PC-9 (cell line): ENCODE measurements at places on chromosomes 2 and 18. TPM values are rescaled to one million over a fixed set of nuclear protein-coding genes. Genes with fewer than 3 reads are reported as not detected.
A peak's percentile ranks its signal among the peaks of the same experiment; 100 is the strongest.

GRCh38 chr2:112957511-112957910 is 20.3 kb upstream of the IL36G start:
- H3K27me3 ChIP-seq, result no peaks in the 10 kb centered on the region
- DNase-seq, result no peak
- no peak overlapping the region for H3K4me3 ChIP-seq
- H3K27ac ChIP-seq, result no peak overlapping the region
- no peaks in the 10 kb centered on the region for H3K36me3 ChIP-seq
- H3K4me1 ChIP-seq, result peaks cover 7% of the 10 kb centered on the region; the same call in 1 of the 2 replicates

- H3K36me3 ChIP-seq, result no peaks in the 10 kb centered on the region
- no peak overlapping the region for H3K27ac ChIP-seq
- DNase-seq, result no peak
- no peaks in the 10 kb centered on the region for H3K4me1 ChIP-seq
Measured at GRCh38 chr18:72091369-72091768, 452.8 kb downstream of the CBLN2 start.

The C2orf15 gene
- 16.9 and 18.0 TPM in 2 replicates for total RNA-seq

DNA sequence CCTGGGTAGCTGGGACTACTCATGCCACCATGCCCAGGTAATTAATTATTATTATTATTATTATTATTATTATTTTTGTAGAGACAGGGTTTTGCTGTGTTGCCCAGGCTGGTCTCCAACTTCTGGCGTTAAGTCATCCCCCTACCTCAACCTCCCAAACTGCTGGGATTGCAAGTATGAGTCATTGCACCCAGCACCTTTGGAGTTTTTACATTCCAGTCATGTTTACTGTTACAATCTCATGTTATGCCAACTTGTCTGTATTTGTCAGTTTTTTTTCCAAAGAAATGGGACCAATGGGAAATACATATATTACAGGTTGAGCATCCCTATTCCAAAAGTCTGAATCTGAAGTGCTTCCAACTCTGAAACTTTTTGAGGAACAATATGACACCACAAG is 903.8 kb downstream of the SLC4A3 start:
- DNase-seq, result no peak
- no peaks in the 10 kb centered on the region for H3K27me3 ChIP-seq
- 0 out of 2 replicates have a peak, but pooled peaks cover 9% of the 10 kb centered on the region for H3K36me3 ChIP-seq
- no peak overlapping the region for H3K27ac ChIP-seq
- H3K4me3 ChIP-seq, result no peak overlapping the region

DNA sequence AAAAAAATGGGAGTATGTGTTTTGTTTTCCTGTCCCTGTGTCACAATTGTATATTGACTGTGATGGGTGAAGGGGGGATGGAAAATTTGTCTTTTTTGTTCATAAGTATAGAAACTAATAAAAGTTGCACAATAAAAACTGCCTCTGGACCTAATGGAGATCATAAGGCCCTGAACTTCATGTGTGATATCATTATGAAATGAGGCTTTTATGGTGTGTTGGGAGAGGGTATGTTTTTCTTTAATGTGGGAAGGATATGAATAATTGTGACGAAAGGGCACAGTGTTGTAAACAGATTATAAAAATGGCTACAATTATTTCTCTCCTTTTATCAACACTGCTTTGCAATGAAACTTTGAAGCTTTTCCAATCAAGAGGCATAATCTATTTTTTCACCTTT is 1889.3 kb upstream of the CELF4 start:
- no peaks in the 10 kb centered on the region for H3K27me3 ChIP-seq
- H3K27ac ChIP-seq, result no peak overlapping the region
- DNase-seq, result no peak
- H3K36me3 ChIP-seq, result no peaks in the 10 kb centered on the region
- no peaks in the 10 kb centered on the region for H3K4me1 ChIP-seq
- no peak overlapping the region for H3K4me3 ChIP-seq

GRCh38 chr2:197292619-197293018 is 18.0 kb downstream of the ANKRD44 start:
- no peak overlapping the region for H3K27ac ChIP-seq
- no peak overlapping the region for H3K4me3 ChIP-seq
- no peaks in the 10 kb centered on the region for H3K27me3 ChIP-seq
- H3K36me3 ChIP-seq, result no peaks in the 10 kb centered on the region
- DNase-seq, result no peak

GRCh38 chr18:24974431-24974830 is 377.5 kb downstream of the ZNF521 start:
- no peaks in the 10 kb centered on the region for H3K36me3 ChIP-seq
- H3K27ac ChIP-seq, result no peak overlapping the region
- H3K4me1 ChIP-seq, result no peaks in the 10 kb centered on the region

DNA sequence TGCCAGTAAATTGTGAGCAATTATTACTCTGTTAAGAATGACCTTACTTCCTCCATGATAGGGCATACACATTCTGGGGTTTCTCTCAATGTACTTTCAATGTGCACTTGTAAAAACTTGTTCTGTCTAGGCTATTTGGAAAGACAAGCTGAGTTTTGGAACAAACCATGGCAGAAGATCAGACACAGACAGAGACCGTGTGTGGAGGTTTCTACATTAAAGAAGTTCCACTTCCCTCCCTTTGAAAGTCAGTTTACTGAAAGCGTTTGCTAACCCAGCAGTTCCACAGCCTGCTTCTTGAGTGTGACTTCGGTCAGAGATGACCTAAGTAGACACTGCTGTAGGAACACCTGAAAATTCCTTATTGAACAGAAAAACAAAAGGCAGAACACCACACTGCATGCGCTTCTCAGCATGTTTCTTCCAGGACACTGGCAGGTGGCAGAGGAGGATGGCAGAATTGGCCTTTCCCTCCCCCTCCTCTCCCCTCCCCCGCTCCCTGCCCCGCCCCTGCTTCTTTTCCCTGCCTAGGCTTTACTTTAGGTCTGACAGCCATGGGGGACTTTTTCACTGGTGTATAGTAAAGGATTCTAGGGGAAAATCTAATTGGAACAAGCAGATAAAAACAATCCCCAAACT is 109.8 kb downstream of the NOL10 start:
- peaks cover 34% of the 10 kb centered on the region for H3K4me1 ChIP-seq
- H3K27ac ChIP-seq, result no peak overlapping the region
- peaks cover 21% of the 10 kb centered on the region for H3K36me3 ChIP-seq
- no peak overlapping the region for H3K4me3 ChIP-seq

The CCDC102B gene
- total RNA-seq, result 1.9 and 2.3 TPM in 2 replicates

DNA sequence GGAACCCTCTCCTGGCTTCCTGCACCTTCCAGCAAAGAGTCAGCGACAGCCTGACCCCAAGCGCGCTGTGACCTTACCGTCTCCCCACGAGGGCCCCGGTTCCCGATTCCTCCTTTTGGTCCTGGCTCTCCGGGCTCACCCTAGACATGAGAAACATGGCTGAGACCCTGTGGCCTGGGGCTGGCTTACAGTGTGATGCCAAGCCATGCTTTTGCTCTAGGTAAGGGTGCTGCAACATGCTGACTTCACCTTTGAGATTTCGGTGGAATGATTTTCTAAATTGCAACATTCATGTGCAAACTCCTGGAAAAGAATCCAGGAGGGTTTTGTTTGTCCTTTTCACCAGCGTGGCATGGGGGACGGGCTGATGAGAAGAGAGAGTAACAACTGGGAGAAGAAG is 63.9 kb downstream of the COL6A3 start:
- H3K27me3 ChIP-seq, result peaks cover 68% of the 10 kb centered on the region
- no peaks in the 10 kb centered on the region for H3K4me1 ChIP-seq
- DNase-seq, result no peak
- no peaks in the 10 kb centered on the region for H3K36me3 ChIP-seq
- H3K4me3 ChIP-seq, result no peak overlapping the region
- H3K27ac ChIP-seq, result no peak overlapping the region

GRCh38 chr2:142862299-142862698 is 15.2 kb upstream of the KYNU start:
- H3K36me3 ChIP-seq, result no peaks in the 10 kb centered on the region
- no peak overlapping the region for H3K4me3 ChIP-seq
- H3K27me3 ChIP-seq, result no peaks in the 10 kb centered on the region
- H3K4me1 ChIP-seq, result peaks cover 43% of the 10 kb centered on the region
- H3K27ac ChIP-seq, result no peak overlapping the region
- DNase-seq, result no peak

- H3K36me3 ChIP-seq, result peaks cover 7% of the 10 kb centered on the region
- H3K27ac ChIP-seq, result no peak overlapping the region
- H3K4me1 ChIP-seq, result peaks cover 18% of the 10 kb centered on the region
- H3K27me3 ChIP-seq, result no peaks in the 10 kb centered on the region
Measured at GRCh38 chr2:191385416-191386160, 140.4 kb downstream of the MYO1B start.

DNA sequence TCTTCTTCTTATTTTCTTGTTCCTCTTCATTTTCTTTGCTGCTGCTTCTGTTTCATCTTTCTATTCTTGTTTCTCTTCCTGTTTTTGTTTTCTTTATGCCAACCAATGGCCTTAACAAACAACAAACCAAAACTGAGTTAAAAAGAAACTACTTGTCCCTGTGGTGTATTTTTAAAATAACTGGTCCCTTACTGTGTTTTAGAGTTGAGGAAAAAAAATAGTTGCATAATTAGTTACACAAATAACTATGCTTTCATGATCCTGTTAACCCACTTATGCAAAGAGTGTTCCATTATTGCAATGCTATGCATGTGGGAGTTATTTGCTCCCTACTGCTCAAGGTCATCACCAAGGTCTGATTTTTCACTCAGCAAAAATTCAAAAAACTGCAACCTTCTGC is 39.5 kb upstream of the IMP4 start:
- no peaks in the 10 kb centered on the region for H3K4me1 ChIP-seq
- H3K36me3 ChIP-seq, result no peaks in the 10 kb centered on the region
- peaks cover 85% of the 10 kb centered on the region for H3K27me3 ChIP-seq
- H3K27ac ChIP-seq, result no peak overlapping the region
- no peak for DNase-seq

The SPP2 gene
- not detected in 2 replicates for total RNA-seq

The RASGRP3 gene
- 0.10 and 0.72 TPM in 2 replicates for total RNA-seq

The IL1F10 gene
- not detected in 2 replicates for total RNA-seq

DNA sequence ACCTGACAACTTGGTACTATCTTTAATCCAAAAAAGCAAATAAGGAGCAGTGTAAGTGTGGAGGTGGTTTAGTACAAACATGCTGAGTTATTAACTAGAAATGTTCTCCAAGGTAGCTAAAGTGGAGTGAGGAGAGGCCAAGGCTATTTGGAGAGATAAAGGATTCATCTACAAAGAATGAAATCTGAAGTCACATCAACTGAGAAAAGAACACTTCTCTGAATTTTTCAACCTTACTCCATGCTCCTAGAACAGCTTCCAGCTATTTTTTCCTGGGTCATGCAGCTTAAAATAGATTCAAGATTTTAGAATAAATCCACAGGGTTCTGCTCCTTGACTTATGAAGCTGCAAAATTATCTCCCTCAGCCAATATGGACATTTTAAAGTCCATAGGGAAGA is 18.7 kb downstream of the IMMT start:
- no peak for DNase-seq
- no peaks in the 10 kb centered on the region for H3K27me3 ChIP-seq
- H3K4me1 ChIP-seq, result no peaks in the 10 kb centered on the region
- peaks cover 40% of the 10 kb centered on the region for H3K36me3 ChIP-seq
- H3K4me3 ChIP-seq, result no peak overlapping the region

The L3MBTL4 gene
- total RNA-seq, result not detected in 2 replicates

DNA sequence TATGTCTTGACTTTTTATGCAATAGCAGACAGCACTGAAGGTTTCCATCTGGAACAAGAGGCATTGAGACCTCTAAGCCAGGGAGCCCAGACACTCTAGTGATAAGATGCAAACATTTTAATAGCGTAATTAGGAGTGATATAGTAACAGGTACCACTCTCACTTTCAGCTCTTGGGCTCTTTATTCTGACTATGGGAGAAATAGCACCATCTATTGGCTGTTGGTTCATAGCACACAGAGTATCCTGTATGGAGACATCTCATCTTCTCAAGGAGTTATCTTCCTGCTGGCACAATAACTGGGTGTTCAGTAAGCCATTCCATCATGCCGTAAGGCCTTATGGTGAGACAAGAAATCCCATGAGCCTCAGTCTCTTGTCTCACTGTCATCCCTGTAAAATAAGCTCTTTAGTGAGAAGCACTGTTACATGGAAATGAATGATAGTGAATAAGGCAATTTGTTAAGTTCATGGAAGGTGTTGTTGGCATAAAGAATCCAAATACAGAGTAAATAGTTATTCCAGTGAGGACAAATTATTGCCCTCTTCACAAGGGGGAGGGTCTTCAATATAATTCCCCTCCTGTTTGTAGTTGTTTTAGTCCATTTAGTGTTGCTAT is 48.3 kb downstream of the THUMPD2 start:
- H3K27ac ChIP-seq, result no peak overlapping the region
- no peaks in the 10 kb centered on the region for H3K27me3 ChIP-seq
- 0 out of 2 replicates have a peak, but pooled peaks cover 10% of the 10 kb centered on the region for H3K36me3 ChIP-seq
- no peak overlapping the region for H3K4me3 ChIP-seq

- H3K4me1 ChIP-seq, result no peaks in the 10 kb centered on the region
- no peak overlapping the region for H3K4me3 ChIP-seq
- H3K36me3 ChIP-seq, result no peaks in the 10 kb centered on the region
- no peak for DNase-seq
- no peaks in the 10 kb centered on the region for H3K27me3 ChIP-seq
Measured at GRCh38 chr18:35197296-35197695, 43.5 kb upstream of the ZNF397 start.

DNA sequence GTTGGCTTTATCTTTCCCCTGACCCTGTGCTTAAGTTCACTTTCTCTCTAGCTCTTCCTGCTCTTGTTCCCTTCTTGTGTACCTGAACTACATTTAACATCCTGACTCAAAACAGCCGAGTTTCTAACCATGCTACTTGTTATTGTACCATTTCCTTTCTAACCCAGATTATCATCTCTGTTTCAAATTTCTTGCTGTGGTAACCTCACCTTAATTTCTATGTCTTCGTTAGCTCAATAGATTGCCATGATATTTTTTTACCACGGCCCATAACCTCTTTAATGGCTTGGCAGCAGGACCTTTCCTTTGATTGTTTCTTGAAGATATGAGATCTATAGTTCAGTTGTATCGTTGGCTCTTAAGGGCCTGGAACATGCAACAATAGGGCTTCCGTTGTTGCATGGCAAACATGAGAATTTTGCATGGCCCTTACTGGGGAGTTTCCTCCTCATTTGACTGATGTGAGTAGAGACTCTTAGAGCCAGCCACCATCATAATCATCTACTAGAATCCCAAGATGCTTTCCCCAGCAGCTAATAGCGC is 11.1 kb downstream of the CFAP36 start:
- H3K4me1 ChIP-seq, result no peaks in the 10 kb centered on the region
- no peak for DNase-seq
- no peaks in the 10 kb centered on the region for H3K27me3 ChIP-seq
- peaks cover 8% of the 10 kb centered on the region; the same call in 1 of the 2 replicates for H3K36me3 ChIP-seq

DNA sequence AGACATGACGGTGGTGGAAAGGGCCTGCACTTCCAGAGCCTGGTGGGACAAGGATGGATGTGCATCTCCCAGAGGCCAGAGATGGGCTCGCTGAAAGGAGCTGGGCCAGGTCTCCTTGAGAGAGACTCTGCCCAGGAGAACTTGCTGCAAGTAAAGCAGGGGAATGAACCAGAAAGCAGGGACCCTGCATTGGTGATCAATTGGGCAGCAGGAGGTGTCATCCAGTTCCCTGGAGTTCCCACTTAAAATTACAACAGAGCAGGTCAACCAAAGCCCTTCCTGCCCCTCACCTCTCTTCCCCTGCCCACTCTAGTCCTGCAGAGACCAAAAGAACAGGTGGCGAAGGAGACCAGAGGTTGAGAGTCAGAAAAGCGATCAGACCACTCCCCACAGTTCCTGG is 69.7 kb upstream of the CAB39 start:
- no peaks in the 10 kb centered on the region for H3K4me1 ChIP-seq
- no peaks in the 10 kb centered on the region for H3K36me3 ChIP-seq
- H3K27me3 ChIP-seq, result no peaks in the 10 kb centered on the region
- H3K4me3 ChIP-seq, result no peak overlapping the region
- no peak overlapping the region for H3K27ac ChIP-seq
- DNase-seq, result no peak

The NEURL3 gene
- total RNA-seq, result 0.48 and 0.63 TPM in 2 replicates

- peak; percentile 97 for DNase-seq
- H3K4me1 ChIP-seq, result peaks cover 83% of the 10 kb centered on the region
- H3K4me3 ChIP-seq, result no peak overlapping the region
- peak overlapping the region; percentile 99 for H3K27ac ChIP-seq
- peaks cover 5% of the 10 kb centered on the region; the same call in 1 of the 2 replicates for H3K36me3 ChIP-seq
Measured at GRCh38 chr2:47028846-47029560, 113.4 kb upstream of the MCFD2 start.
